ENCODE measurements at places on chromosomes 4 and X.

DNA sequence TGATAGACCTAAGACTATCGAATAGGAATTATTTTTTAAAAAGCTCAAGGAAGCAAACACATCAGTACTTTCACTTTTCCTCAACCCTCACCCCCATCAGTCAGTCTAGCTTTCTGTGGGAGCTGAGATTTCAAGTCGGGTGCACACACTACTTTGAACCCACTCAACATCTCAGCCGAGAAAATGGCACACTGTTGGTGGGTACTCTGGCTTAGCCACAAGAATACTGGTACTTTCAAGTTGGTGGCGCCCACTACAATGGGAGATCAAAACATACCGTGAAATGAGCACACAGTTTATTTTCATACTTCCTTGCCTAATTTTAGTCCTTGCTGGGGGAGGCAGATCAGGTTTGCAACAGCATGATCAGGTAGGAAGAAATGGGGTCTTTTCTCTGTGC is 10.2 kb downstream of the CD40LG start:
- DNase-seq = no peak

- DNase-seq = no peak
Measured at GRCh38 chrX:84710611-84711010, 208.4 kb upstream of the HDX start.

- DNase-seq = no peak
Measured at GRCh38 chr4:37066159-37066558, 178.4 kb upstream of the NWD2 start.

DNA sequence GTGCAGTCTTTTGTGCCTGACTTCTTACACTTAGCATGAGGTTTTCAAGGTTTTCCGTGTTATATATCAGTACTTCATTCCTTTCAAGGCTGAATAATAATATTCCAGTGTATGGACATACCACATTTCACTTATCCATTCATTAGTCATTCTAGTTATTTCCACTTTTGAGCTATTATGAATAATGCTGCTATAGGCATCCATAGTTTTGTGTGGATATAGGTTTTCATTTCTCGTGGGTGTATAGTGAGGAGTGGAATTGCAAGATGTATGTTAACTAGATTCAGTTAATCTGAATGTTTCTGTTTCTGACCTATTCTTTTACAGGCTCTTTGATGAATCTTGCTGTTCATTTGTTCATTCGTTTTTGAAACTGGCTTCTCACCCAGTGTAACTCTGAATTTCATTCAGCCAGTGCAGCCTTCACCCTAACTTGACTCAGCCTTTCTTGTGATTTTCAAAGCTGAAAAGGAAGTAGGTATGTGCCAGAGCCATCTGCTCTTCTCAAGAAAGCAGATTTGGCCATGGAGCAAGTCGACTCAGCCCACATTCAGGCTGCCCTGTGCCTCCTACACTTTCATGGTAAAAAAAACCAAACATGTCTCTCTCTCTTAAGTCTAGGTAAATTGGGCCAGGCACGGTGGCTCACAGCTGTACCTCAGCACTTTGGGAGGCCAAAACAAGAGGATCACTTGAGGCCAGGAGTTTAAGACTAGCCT is 56.3 kb upstream of the NOCT start:
- no peak for DNase-seq

DNA sequence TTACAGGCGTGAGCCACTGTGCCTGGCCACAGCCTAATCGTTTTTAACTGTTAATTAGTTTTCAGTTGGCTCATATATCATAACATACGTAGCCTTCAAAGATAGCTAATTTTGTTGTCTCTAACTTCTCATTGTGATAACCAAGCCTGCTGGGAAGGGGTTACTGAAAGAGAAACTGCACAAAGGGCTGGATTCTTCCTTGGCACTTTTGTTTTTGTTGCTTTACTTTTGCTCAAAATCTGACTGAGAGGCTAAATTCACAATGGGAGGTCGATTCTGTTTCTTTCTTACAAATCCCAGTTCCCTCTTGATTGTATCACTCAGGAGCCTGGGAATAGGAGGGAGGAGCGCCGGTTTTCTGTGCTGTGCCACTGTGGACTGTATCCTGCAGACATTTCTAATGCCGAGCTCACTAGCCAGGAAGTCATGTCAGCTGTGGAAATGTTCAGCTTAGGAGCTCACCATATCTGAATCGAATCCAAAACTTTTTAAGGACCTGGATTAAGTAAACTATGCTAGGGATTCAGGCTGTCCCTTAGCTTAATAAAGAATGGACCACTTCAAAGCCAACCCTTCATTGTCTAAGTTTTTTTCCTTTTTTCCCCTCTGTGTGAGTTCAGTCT is 120.5 kb upstream of the FAT1 start:
- peak; percentile 68 for DNase-seq

GRCh38 chr4:46839128-46839527 is 69.9 kb downstream of the COX7B2 start:
- no peak for DNase-seq

DNA sequence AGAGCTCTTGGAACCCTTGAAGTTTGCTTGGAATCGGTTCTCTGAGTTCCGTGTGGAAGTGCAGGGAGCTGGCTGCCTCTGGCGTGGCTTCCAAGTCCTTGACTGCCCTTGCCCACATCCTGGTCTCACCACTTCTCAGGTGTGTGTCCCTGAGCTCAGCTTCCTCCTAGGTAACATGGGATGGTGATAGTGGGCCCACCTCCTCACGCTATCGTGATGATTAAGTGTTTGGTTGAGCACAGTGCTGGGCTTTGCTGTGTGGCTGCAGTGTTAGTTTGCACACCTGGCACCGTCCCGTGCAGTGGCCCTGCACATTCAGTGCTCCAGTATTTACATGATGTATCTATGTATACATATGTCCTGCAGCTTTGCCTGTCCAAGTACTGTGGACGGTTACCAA is 81.5 kb downstream of the CLDN34 start:
- no peak for DNase-seq

DNA sequence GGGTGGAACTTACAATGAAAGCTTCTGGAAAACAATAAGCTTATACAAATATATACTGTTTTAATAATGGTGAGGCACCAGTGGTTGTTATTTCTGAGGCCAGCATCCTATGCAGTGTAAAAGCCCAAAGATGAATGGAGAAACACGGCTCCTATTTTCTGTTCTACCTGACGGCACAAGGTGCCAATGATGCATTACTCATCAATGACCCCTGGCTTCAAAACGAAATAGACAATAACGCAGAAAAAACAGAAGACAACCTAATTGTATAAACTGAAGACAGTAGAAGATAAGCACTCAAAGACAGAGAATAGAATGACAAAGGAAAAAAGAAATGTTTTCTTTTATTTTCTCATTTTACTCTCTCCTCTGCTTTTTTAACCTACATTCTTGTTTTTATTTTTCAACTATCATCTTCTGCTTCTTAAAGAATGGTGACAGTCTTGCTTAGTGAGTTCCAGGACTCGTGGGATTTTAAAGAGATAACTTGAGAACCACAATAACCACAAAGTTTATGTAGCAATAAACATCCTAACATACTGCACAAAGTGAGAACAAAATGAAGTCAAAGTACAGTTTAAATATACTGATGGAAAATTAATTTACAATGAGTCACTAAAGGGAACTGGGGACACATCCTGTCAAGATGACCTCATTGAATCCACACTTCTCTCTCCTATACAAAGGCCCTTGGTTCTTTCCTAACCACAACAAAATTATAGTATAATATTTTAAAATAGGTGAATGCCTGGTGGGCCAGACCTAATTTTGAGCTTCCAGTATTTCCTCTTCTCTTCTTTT is 169.8 kb downstream of the BTC start:
- DNase-seq = peak; percentile 91

DNA sequence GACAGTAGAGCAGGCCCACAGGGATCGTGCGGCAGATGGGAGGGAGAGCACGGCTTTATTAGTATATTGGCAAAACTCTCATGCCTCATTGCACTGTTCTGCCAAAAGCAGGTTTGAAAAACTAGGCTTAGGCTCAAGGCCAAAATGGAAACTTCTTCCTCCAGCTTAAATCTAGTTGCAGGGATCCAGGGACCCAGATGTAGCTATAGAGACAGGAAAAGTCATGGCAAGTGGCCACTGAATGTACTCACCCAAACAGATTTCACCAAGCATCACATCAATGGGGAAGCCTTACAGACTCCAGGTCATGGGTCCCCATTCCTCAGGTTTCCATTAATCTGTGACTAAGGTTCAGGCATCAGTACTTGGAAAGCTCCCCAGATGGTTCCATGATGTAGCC is 149.2 kb downstream of the STK32B start:
- no peak for DNase-seq

GRCh38 chrX:23788521-23788920 is 5.5 kb downstream of the SAT1 start:
- no peak for DNase-seq

Measured in RPMI7951 (cell line).